ENCODE measurements at places on chromosomes 7 and 10.

DNA sequence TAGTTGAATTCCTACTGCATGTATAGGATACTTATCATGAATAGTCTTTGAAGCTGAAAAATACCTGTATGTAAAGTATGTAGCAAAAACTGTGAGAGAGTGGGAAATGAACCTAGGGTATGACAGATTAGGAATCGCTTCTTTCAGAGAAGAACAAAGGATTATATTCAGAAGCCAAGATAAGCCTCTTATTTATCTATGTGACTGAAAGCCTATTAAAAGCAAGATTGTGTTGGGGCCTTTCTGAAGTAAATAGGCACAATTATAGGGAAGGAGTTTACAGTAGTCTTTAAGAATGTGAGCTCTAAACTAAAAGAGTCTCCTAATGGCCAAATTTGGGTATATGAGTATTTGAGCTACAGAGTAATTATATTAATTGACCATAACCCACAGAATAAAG lies 102.1 kb downstream of the MTERF1 start:
- DNase-seq, result no peak

DNA sequence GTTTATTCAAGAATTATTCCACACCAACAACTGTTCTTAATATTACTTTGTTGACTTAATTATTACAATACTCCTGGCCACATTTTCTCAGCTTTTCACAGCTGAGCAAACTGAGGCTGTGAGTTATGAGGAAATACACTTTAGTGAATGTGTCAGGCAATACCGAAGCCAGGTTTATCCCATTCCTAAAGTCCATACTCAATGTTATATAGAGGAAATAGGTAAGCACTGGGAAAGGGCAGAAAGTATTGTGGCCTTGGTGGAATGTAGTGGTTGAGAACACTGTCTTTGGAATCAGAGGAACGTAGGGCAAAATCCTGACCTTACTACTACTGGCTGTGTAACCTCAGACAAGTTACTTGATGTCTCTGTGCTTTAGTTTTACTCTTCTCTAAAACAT lies 110.8 kb downstream of the CD36 start:
- DNase-seq, result no peak

DNA sequence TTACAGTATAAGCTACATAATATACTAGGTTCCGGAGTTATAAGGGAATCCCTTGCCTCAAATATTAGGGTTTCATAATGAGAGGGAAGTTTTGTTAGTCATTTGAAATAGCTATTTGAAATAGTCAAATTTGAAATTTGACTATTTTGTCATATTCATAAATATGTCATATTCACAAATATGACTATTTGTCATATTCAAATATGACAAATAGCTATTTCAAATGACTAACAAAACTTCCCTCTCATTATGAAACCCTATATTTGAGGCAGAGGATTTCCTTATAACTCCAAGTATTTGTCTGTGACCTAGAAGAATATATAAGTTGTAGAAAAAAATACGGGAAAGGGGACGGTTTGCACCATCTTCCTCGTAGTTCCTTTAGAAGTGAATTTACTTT lies 76.6 kb downstream of the HDAC9 start:
- DNase-seq, result no peak

GRCh38 chr7:117669818-117670217 lies 190.0 kb downstream of the CFTR start:
- no peak for DNase-seq

- no peak for DNase-seq
Measured at GRCh38 chr7:116691664-116692063, 19.7 kb downstream of the MET start.

GRCh38 chr10:102418622-102419268 lies at the start of gene PSD:
Gene PSD, minus strand, starts transcription at chr10:102418785. Its CDS starts 1,747 bp downstream, at chr10:102417038.
- DNase-seq, result no peak

- no peak for DNase-seq
Measured at GRCh38 chr7:82131215-82131614, 312.4 kb downstream of the CACNA2D1 start.

DNA sequence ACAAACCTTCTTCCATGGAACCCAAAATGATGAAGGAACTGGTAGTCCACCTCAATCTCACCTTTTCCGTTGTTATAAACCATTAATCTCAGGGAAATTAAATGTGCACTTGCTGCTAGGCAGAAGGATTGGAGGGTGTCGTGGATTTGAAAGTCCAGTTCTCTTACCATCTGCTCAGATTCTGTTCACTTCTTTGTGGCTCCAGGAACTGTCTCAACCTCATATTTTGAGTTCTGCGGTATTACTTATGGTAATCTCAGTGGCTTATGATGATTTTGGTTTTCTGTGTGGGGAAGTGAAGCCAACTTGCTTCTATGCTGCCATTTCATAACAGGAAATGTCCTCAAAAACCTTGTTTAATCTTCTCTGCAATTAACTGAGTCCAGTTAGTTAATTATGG lies 136.4 kb downstream of the CDC14C start:
- no peak for DNase-seq

- no peak for DNase-seq
Measured at GRCh38 chr10:70137927-70138883, 5.6 kb upstream of the AIFM2 start.

GRCh38 chr10:104286939-104287338 lies 18.0 kb downstream of the GSTO2 start:
- DNase-seq, result no peak

GRCh38 chr7:35753761-35754603 lies 46.9 kb upstream of the SEPTIN7 start:
- DNase-seq, result no peak

GRCh38 chr10:131618587-131619267 lies 282.1 kb upstream of the PPP2R2D start:
- no peak for DNase-seq

GRCh38 chr7:99409192-99409572 lies 413 bp downstream of the BUD31 start:
- DNase-seq, result no peak

DNA sequence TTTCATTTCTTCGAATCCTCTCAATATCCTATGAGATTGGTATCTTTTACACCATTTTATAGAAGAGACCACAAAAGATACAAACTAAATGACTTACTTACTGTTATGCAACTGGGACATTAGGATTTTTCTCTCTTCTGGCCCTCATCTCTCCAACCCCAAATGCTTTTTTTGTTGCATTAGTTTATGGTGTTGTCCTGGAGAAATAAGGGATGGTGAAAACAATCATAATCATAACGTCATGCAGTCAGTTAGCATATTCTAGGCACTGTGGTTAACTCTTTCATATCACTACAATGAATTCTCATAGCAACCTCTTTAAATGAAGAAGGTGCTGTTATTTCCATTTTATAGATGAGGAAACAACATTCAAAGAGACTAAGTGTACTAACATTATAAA lies 104.6 kb downstream of the PON1 start:
- no peak for DNase-seq

DNA sequence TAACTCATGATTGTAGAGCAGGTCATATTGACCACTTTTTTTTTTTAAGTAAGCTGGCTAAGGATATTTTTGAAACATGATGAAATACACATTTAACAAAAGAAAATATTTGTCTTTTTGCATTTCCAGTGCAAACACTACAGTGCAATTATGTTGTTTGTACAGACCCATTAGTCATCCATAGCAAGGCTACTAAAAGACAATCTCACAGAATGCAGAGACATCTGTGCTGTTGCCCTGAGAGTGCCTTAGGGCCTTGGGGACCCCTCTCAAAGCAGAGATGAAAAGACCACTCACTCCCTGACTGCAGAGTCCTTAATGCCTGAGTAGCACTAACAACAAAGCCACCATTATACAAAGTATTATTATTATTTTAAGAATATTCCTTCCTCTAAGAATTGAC lies 104.5 kb downstream of the NRCAM start:
- DNase-seq, result no peak

GRCh38 chr7:151103973-151104372 lies 17.7 kb downstream of the AGAP3 start:
- no peak for DNase-seq

- DNase-seq, result no peak
Measured at GRCh38 chr7:70481570-70482123, 650.3 kb upstream of the GALNT17 start.

- DNase-seq, result no peak
Measured at GRCh38 chr10:68239596-68240150, 7.8 kb upstream of the ATOH7 start.

GRCh38 chr10:19785366-19785765 lies 30.9 kb upstream of the PLXDC2 start:
- DNase-seq, result no peak

GRCh38 chr10:34526186-34526585 lies 288.9 kb downstream of the PARD3 start:
- peak; percentile 5 for DNase-seq

- DNase-seq, result no peak
Measured at GRCh38 chr7:48244864-48245271, 73.6 kb downstream of the ABCA13 start.

DNA sequence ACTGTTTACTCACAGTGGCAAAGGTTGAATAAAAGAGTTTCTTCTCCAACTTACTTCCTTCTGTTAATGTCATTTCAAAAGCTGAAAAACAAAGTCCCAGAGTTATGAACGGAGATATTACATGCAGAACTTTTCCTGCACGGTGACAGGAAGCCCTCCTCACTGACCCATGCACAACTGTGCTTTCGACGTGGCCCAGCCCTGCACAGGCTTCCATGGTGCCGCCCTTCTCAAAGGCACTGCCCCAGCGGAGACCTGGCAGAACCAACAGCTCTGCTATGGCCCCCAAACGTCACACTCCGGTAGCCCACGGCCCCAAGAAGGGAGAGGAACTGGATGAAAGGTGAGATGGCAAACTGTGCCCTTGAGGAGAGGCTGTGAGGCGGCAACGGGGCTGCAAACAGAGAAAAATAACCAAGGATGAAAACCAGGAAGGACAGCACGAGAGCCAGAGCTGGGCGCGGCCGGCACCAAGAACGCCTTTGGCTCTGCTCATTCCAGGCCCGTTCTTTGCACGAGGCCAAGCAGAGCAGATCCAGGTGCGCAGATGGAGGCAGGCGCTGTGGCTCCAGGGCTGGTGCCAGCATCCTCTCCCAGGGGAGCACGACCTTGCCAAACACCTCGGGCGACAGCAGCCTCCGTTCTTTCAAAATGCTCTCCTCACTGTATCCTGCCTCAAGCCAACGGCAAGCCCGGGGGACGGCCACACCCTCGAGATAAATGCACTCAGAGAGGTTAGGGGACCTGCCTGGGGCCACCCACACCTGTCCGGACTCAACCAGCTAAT lies 7.0 kb upstream of the FUOM start:
- DNase-seq, result no peak

DNA sequence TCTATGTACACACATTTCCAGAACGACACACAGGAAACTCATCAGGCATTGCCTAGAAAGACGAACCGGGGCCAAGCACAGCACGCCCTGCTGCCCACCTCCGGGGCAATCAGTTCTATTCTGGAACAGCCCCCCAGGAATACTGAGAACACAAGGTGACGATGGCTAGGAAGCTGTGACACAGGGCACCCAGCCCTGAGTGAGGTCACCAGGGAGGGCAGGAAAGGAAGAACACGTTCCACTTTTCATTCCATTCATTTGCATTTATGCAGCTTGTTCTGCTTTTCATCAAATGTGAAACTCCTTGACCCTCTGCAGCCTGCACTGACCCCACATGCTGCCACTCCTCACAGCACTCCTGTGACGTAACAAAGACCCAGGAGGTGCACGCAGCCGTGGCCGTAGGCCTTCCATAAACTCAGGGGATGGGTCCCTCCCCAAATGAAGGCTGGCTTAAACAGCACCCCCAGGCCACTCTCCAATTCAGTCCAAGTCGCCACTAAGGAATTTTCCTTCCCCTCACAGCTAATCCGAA lies 28.9 kb downstream of the MAD1L1 start:
- DNase-seq, result no peak

DNA sequence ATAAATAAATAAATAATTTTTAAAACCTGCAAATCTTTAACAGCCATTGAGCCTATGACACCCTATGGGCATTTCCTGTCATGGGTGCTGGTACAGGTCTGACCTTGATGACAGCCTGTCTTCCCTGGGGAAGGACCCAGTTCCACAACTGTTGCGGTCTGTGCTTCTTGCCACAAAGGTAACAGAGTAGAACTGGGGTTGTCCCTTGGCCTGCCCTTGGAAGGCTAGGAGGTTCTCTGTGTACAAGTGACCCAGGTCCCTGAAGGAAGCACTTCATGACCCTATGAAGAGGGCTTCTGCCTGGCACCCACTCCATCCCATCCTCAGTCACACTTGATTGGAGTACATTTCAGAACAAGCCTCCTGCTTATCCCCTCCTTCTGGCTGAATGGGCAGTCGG lies 66.9 kb downstream of the OGDH start:
- DNase-seq, result no peak
